HepG2 (cell line): ENCODE measurements at places on chromosomes 6 and 20.

GRCh38 chr20:22071841-22072240, 366.4 kb downstream of the PAX1 start:
- no peaks in the 10 kb centered on the region for H3K27me3 ChIP-seq
- no peaks in the 10 kb centered on the region for H3K4me1 ChIP-seq
- H3K27ac ChIP-seq, result no peak overlapping the region
- no peak overlapping the region for H3K4me3 ChIP-seq

DNA sequence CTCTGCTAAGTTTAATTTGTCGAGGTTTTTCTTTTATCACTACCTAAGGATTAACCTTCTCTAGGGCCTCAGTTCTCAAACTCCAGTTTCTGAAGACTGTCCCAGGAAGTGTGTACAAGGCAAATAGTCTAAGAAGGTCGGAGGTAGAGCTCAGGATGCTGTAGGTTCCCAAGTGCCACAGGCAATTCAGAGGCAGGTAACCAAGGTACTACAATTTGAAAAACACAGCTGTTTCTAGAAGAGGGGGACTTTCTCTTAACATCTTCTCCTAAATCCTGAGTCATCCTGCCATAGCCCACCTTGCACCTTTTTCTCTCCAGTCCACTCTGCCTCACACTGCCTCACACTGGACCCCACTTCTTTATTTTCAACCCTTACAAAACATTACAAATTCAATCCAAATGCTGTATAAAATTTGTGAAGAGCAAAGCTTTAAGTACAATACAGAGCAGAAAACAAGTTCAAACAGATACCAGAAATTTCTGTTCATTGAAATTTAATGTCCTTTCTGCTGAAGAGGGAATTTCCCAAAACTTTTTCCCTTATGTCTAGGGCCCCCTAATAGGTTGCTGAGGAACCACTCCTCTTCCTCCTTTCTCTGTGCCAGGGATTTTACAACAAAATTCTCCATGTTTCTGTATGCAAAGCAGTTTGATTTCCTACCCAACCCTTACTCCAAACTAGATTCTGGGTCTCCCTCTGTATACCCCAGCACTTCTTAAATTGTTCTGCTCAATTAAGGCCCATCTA, 43.0 kb downstream of the FRK start:
- no peaks in the 10 kb centered on the region for H3K27me3 ChIP-seq
- H3K4me1 ChIP-seq, result peaks cover 70% of the 10 kb centered on the region
- peak overlapping the region; percentile 70 for H3K27ac ChIP-seq
- peak overlapping the region; percentile 34; the same call in 1 of the 2 replicates for H3K4me3 ChIP-seq
- no peak for DNase-seq

DNA sequence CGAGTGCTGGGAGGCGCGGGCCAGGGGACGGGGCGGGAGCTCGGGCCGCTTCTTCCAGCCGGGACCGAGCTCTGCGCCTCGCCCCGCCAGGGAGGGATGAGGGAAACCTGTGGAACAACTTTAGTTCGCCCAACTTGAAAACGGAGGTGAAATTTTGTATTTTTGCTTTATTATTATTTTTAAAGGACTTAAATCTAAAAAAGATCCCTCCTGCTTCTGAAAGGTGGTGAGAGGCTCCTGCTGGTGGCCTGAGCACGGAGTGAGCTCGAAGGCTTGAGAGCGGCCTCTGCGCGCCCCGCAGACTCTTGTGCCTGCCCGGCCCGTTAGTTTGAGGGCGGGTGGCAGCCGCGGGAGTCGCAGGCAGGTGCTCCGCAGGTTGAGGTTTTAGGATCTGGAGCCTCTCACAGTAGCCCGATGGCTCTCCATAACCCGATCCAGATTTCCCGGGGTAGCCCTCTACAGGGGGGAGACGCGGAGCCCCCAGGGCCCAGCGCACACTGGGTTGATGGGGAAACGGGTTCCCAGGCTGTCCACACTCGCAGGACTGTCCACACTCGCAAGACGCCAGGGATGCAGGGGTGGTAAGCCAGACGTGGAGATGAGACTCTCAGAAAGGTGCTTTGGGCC, 46.2 kb upstream of the SUPT3H start:
- peaks cover 55% of the 10 kb centered on the region for H3K27me3 ChIP-seq
- no peak overlapping the region for H3K27ac ChIP-seq
- no peak overlapping the region; the same call in 1 of the 2 replicates for H3K4me3 ChIP-seq
- no peak for DNase-seq
- peaks cover 24% of the 10 kb centered on the region for H3K4me1 ChIP-seq

DNA sequence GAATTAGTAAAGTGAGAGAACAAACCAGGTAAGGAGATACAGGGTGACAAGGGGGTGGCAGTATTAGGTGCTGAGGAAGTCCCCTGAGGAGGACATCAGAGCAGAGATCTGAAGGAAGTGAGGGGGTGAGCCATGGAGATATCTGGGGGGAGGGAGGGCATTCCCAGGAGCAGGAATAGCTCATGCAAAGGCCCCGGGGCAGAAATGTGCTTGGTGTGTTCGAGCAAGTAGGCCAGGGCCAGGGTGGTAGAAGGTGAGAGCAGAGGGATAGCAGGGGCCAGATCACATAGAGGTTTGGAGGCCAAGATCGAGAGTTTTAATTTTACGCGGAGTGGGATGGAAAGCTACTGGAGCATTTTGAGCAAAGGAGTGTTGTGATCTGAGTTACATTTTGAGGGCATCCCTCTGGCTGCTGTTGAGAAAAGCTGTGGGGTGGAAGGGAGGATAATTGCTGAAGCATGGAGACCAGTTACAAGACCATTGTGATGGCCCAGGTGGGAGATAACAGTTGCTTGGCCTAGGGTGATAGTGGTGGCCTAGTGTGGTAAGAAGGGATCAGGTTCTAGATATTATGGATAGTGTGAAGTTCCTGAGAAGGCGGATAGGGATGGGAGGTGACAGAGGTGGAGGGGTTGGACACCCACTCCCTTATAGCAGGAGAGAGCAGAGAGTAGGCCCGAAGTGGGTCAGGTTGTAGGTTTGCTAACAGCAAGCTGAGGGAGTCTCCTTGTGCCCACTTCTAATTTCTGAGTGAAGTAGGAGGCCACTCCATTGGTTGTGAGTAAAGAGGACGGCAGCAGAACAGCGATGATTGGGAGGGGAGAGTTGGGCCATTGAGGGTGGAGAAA, 10.2 kb downstream of the ARFGEF2 start:
- no peak overlapping the region for H3K4me3 ChIP-seq
- no peak for DNase-seq
- peaks cover 68% of the 10 kb centered on the region for H3K4me1 ChIP-seq
- no peaks in the 10 kb centered on the region for H3K27me3 ChIP-seq
- peak overlapping the region; percentile 39 for H3K27ac ChIP-seq

DNA sequence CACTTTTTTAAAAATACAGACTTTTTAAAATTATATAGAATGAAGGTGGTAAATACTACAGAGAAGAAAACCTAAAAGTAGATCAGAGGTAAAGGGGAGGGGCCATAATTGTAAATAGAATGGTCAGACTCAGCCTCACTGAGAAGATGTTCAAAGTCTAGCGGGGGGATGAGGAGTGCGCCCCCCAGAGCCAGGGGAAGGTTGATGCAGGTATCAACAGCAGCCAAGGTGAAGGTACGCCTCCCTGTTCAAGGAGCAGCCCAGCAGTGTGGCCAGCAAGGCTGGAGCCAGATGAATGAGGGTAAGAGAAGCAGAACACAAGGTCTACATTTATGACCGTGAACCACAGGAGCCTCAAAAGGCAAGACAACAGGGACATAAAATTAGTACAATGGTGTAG, 204.1 kb downstream of the PTPRT start:
- no peak for DNase-seq
- no peaks in the 10 kb centered on the region for H3K4me1 ChIP-seq
- no peaks in the 10 kb centered on the region for H3K27me3 ChIP-seq
- H3K36me3 ChIP-seq, result no peaks in the 10 kb centered on the region
- no peak overlapping the region for H3K27ac ChIP-seq

DNA sequence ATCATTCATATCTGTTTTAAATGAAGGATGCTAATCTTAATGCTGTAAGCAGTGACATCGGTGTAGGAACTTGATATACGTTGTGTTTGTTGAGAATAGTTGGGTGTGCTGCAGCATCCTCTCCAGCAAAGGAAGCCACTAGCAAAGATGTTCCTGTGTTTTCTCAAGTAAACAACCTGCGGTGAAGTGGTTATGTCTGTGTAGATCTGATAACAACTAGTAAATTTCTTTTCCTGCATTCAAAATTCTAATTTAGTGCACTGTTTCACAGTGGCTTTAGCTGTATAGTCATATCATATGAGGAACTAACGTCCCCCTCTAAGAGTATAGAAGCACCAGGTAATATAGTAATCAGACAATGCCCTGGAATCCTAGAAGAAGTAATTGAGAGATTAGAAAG, 38.7 kb downstream of the NCOA7 start:
- no peak overlapping the region for H3K4me3 ChIP-seq
- no peaks in the 10 kb centered on the region for H3K36me3 ChIP-seq
- no peaks in the 10 kb centered on the region for H3K27me3 ChIP-seq
- DNase-seq, result no peak
- no peaks in the 10 kb centered on the region for H3K4me1 ChIP-seq

GRCh38 chr6:156423075-156423474, 354.1 kb upstream of the ARID1B start:
- no peak overlapping the region for H3K4me3 ChIP-seq
- H3K27me3 ChIP-seq, result no peaks in the 10 kb centered on the region
- H3K27ac ChIP-seq, result no peak overlapping the region
- no peaks in the 10 kb centered on the region for H3K36me3 ChIP-seq
- peaks cover 10% of the 10 kb centered on the region; the same call in 1 of the 2 replicates for H3K4me1 ChIP-seq

DNA sequence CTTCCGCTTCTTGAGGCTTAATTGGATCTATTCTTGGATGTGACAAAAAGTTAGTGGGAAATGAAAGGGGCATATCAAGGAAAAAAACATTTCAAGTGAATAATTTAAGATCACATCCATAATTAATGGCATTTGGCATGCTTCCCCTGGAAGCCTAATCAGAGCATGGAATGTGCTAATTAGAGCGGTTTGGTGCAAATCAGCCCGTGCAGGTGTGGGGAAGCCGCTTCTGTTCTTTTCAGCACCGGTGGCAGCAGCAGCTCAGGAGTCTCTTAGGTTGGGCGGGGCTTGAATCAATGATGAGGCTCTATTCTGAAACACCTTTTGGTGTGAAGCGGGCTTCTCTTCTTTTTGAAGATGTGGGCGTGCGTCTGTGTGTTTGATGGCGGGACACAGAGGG, 301.2 kb downstream of the LRFN2 start:
- peaks cover 32% of the 10 kb centered on the region; the same call in 2 of the 3 replicates for H3K27me3 ChIP-seq
- H3K27ac ChIP-seq, result no peak overlapping the region
- H3K4me1 ChIP-seq, result no peaks in the 10 kb centered on the region
- H3K4me3 ChIP-seq, result no peak overlapping the region
- H3K36me3 ChIP-seq, result no peaks in the 10 kb centered on the region
- DNase-seq, result no peak
